ENCODE measurements at places on chromosomes 7 and 10.

GRCh38 chr10:72499701-72500100 lies 126.2 kb downstream of the MICU1 start:
- no peak for DNase-seq

- no peak for DNase-seq
Measured at GRCh38 chr10:127337801-127338200, 141.4 kb upstream of the INSYN2A start.

- DNase-seq, result no peak
Measured at GRCh38 chr10:110355141-110355831, 50.6 kb upstream of the SMNDC1 start.

DNA sequence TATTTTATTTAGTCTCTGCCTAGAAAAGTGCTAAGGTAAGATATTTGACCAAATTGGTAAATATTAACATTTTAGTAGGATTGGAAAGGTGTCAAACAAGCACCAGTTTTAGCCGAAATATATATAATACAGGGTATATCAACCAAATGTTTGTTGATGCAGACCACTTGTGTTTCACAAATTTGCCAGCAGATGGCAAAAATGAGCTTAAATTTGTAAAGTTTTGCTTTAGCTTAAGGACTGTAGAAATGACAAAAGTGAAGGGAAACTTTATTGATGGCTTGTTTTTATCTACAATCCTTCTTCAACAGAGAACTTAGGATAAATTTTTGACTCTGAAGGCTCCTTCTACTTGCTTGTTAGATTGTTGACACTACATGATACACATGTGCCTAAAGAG lies 4.8 kb upstream of the POLR1F start:
- DNase-seq, result no peak

DNA sequence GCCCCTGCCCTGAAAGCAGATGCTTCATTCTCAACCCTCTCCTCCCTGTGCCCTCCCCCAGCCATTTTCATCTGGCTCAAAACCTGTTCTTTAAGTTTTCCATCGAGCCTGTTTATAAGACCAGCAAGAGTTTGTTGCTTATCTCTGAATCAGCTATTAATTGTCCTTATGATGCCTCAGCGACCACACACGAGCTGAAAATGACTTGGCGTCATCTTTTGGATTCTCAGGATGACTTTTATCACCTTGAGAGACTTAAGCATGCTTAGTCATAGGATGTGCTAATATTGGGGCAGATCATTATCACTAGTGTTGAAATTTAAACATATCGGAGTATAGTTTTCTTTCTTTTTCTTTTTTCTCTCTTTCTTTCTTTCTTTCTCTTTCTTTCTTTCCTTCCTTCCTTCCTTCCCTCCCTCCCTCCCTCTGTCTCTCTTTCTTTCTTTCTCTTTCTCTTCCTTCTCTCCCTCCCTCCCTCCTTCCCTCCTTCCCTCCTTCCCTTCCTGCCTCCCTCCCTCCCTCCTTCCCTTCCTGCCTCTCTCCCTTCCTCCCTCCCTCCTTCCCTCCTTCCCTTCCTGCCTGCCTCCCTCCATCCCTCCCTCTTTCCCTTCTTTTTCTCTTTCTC lies 184.5 kb downstream of the PHTF2 start:
- no peak for DNase-seq

Measured in NCI-H1092 (cell line).